SK-MEL-5 (cell line): ENCODE measurements at places on chromosomes 5 and 9.

- DNase-seq: peak; percentile 78
These were observed 10.0 kb upstream of the RETREG1 start for GRCh38 chr5:16626696-16627264.

DNA sequence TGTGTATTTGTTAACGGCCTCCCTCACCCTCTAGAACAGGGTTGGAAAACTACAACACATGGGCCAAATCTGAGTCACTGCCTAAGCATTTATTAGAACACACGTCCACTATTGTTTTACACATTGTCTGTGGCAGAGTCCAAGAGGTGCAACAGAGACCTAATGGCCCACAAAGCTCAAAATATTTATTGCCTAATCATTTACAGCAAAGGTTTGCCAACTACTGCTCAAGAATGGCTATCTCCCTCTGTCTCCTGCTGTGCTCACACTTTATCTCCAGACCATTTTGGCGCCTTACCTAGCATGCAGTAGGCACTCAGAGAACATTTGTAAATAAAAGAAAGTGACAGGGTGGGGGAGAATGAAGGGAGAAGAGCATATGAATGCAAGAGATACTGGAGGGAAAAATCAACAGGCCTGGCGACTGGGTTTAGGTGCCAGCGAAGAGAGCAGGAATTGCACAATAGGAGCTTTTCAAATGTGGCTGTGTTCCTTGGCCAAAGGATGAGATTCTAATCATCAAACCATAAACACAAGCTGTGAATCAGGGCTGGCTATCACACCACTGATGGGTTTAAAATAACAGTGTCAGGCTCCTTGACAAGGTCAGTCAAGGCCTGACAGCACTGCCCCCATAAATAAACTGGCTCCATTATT is 80.3 kb downstream of the EPB41L4A start:
- DNase-seq: no peak

DNA sequence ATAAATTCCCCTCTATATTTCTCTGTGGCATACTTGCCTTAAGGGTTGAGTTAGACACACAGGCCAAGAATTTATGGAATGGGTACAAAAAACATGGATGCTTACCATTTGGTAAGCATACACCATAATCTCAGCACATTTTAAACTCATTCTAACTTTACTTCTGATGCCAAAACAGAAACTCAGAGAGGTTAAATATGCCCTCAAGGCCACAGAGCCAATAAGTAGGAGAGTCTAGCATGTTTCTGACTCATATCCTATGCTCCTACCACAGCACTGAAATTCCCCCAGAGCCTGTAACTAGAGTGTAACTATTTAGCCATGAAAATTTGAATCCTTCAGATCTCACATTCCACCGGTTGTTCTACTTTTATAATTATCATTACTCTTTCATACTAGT is 559.7 kb downstream of the ACTL7B start:
- peak; percentile 33 for DNase-seq

GRCh38 chr5:31196309-31196708 is 2.8 kb downstream of the CDH6 start:
- peak; percentile 48 for DNase-seq

GRCh38 chr9:98225015-98225442 is 30.4 kb downstream of the TBC1D2 start:
- no peak for DNase-seq

DNA sequence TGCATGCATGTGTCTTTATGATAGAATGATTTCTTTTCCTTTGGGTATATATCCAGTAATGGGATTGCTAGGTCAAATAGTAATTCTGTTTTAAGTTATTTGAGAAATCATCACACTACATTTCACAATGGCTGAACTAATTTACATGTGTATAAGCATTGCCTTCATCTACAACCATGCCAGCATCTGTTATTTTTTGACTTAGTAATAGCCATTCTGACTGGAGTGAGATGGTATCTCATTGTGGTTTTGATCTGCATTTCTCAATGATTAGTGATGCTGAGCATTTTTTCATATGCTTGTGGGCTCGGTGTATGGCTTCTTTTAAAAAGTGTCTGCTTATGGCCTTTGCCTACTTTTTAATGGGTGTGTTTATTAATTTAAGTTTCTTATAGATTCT is 102.3 kb upstream of the CCDC112 start:
- DNase-seq: no peak
